ENCODE measurements at places on chromosomes 6 and 20. TPM values are rescaled to one million over a fixed set of nuclear protein-coding genes. Genes with fewer than 3 reads are reported as not detected.

- no peak for ATAC-seq
Measured at GRCh38 chr20:60313614-60314013, 355.4 kb downstream of the CDH26 start.

VNN1 gene
- total RNA-seq: 0.12 TPM

DNA sequence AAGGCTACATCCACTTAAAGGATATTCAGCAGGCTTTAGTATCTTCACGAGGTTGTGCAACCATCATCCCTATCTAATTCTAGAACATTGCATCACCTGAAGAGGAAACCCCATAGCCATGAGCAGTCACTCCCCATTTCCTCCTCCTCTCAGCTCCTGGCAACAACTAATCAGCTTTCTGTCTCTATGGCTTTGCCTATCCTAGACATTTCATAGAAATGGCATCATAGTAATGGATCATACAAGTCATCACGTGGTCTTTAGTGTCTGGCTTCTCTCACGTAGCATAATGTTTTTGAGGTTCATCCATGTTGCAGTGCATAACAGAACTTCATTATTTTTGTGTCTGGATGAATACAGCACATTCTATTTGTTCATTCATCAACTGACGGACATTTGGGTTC is 20.5 kb downstream of the SNAI1 start:
- peak; percentile 81 for ATAC-seq

DNA sequence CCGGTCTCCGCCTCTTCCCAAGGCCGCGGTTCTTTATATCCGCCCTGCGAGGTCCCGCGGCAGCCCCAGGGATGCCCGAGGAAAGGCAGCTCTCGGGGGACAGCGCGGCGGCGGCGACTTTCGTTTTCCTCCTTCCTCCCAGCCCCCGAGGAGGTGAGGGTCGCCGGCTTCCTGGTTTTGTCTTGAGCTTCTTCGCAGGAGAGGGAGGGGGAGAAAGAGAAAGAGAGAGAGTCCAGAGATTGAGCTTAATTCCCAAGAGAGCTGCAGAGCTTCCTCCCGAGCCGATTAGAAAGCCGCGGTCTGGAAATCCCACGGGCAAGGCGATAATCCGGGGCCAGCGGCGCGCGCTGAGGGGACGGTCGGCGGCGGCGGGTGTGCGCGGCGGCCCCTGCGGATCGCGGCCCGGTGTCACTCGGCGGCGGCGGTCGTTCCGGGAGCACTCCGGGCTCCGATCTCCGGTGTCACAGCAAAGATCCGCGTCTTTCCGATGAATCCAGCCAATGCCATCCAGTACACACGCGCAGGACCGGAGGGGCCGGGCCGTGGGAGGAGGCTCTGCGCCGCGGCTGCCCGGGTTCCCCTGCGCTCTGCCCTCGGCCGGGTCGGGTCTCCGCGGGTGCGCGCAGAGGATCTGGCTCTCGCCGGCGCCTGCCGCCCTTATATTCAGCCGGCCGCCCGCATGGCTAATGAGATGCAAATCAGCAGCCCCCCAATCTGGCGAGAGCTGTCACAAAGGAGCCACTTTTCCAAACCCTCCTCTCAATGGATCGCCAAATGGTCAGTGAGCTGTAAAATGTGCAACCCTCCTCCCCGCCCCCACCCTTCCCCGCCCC is at the start of gene DLL1:
Gene DLL1 (minus strand): TSS at position 783 of the 833 bp plus-strand sequence. CDS start 939 bp downstream, outside the sequence.
- peak; percentile 50 for ATAC-seq

- ATAC-seq: no peak
Measured at GRCh38 chr20:2179233-2179580, 77.6 kb downstream of the STK35 start.

RIMS1 gene
- total RNA-seq: 0.48 TPM

GTSF1L gene
- total RNA-seq: not detected

GRCh38 chr20:8021541-8022269 is 2.1 kb upstream of the TMX4 start:
- no peak for ATAC-seq

GRCh38 chr6:131966443-131966842 is 15.3 kb upstream of the CCN2 start:
- ATAC-seq: no peak

- ATAC-seq: no peak
Measured at GRCh38 chr6:151092591-151092990, 147.2 kb upstream of the AKAP12 start.

AKAP12 gene
- 1.8 TPM for total RNA-seq

MRAP2 gene
- 1.0 TPM for total RNA-seq

DNA sequence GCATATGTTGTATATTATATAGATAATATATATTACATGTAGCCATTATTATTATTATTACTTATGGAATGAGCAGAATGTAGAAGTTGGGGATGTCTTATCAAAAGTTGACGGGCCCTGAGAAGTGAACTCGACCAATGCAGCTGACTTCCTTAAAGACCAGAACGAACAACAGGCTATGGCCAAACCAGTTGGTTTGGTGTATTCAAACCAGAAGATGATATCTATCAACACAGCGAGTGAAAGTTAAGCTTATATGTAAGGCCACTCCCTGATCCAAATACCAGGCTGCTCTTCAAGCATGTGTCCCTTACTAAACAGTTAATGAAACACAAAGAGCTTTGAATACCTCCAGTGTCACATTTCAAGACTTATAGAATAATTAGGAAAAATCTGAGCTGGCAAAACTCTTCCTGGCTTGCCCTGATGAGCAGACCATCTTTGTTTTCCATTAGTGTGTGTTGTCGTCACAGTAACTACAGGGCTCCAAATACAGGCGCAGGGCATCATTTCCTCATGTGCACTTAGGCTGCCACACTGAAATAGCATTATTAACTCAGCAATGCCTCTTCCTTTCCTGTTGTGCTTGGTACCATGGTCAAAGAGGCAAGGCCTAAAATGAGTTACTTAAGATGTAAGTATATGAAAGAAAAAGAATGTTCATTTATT is 6.6 kb downstream of the FILIP1 start:
- no peak for ATAC-seq

DNA sequence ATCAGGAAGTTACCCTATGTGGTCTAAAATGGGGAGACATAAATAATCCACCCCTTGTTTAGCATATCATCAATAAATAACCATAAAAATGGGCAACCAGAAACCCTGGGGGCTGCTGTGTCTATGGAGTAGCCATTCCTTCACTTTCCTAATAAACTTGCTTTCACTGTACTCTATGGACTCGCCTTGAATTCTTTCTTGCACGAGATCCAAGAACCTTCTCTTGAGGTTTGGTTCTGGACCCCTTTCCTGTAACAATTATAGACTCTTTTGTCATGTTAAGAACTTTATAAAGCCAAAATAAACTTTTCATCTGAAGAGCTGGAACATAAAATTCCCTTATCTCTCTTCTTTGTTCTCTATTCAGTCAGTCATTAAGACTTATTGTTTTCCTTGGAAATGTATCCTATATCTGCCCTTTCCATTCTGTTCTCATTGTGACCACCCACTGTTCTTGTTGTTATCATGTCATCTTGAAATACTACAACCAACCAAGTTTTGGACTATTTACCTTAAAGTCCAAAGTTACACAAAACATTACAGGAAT is 29.3 kb upstream of the ZBTB24 start:
- ATAC-seq: no peak

WFDC12 gene
- 5.1 TPM for total RNA-seq

DNA sequence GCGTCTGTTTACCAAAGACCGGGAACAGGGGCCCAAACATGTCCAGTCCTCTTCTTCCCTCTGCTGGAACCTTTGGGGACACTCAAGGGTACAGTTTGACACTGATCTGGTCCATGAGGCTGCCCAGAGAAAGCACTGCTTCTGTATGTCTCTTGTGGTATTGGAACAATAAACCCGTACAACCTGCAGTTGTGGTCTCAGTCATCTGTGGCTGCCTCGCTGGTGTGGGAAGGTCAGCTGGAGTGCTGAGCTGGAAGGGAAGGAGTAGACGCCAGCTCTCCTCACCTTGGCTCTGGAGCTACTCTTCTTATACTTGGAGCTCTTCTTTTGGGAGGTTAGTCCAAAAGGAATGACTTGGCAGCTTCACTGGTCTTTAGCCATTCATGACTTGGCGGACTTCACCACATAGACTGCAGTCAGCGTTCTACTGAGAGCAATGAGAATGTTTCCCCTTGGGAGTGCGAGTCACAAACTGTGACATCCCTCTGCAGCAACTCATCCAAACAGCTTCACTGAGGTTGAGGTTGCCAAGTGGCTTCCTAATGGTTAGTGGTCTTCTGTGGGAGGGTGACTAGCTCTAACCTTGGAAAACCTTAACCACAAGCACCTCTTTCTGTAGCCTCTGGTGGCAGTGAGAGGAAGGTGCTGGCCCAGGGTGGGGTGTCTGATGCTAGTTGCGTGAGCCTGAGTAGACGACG is 81.2 kb downstream of the ASXL1 start:
- ATAC-seq: no peak

SYNDIG1 gene
- total RNA-seq: 0.08 TPM

DNA sequence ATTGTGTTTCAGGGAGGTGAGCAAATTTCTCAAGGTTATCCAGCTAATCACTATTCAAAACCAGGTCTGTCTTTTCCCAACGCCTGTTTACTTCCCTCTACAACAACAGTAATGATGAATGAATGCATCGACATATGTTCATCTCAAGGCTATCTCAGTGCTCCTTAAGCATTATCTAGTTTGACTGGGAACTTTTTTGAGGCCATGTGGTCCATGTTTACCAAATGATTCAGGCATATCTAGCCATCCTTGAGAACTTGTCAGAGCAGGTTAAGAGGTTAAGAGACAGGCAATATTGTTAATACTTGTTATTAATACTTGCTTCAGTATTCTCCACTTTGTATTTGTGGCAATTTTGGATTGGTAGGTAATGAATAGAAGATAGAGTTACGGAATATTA is 1038.4 kb upstream of the FLRT3 start:
- no peak for ATAC-seq

DNA sequence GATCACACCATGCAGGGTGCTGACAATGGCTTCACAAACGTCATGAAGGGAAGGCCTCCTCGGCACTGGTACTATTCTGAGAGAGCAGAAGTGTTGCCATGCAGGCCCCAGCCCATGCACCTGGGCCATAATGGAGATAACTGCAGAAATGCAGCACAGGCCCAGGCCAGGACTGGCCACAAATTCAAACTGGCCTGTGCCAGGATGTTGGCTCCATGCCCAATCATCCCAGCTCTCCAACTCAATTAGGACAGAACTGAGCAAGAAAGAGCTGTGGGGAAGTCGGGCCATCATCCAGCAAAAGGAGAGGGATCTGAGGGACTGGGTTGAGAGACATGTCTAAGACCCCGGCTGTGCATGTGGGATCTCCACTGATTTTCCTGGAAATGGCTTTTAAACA is 48.9 kb upstream of the SYNDIG1 start:
- ATAC-seq: no peak

DNA sequence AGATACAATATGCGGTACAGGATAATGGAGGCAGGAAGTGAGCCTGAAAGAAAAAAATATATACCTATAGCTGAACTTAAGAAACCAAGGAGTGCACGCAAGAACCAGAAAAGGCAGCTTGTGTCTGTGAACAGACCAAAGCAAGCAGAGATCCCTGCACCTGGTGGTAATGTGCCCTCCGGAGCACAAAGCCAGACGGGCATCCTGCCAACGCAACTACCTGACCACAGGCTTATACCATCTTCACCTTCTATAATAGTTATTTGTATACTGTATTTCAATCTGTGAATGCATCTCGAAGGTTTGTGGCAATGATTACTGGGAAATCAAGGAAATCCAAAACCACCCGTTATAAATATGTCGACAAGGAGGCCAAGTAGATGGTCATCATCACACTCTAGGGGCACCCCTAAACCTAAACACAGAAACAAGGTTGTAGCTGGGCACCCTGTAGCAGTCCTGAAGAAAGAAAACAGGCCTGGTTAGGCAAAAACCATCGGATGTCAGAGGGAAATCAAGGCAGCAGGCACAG is 801 bp downstream of the FBXL4 start:
- ATAC-seq: no peak

DNA sequence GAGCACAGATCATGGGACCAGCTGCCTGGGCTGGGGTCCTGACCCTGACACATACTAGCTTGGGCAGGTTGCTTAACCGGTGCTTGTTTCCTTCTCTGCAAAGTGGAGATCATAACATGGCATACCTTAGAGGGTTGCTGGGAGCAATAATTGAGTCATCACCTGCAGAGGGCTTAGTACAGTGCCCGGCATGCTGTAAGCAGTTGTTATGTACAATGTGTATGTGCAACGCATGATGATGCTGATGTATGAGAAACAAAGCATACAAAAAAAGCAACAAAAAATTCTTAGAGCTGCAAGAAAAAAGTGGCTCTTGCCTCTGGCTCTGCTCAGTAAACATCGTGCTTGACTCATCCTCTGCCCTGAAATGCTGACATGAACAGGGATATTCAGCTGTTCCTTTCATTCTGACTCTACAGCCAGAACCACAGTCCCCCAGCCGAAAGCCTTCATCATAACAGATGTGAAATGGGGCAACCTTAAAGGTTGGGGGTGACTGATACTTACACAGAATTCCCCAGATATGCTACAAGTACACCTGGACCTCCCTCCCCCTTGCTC is 91.7 kb downstream of the CLIC5 start:
- ATAC-seq: peak; percentile 64

DNA sequence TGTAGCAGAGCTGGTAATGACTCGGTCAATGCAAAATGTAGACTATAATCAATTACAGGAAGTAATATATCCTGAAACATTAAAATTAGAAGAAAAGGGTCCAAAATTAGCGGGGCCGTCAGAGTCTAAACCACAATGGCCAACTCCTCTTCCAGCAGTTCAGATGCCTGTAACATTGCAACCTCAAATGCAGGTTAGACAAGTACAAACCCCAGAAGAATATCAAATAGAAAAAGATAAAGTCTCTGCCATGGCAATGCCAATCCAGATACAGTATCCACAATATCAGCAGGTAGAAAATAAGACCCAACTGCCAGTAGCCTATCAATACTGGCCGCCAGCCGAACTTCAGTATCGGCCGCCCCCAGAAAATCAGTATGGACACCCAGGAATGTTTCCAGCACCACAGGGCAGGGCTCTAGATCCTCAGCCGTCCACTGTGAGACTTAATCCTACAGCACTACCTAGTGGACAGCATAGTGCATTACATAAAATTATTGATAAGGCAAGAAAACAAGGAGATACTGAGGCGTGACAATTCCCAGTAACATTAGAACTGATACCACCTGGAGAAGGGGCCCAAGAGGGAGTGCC is 158.4 kb downstream of the GPX5 start:
- ATAC-seq: peak; percentile 60

GRCh38 chr6:161956082-161956481 is 682.2 kb upstream of the AGPAT4 start:
- ATAC-seq: no peak

MYCT1 gene
- total RNA-seq: 1.6 TPM

GRCh38 chr20:22544462-22544861 is 39.9 kb downstream of the FOXA2 start:
- no peak for ATAC-seq

GRCh38 chr20:11979306-11979990 is 61.8 kb downstream of the BTBD3 start:
- no peak for ATAC-seq

GRCh38 chr6:125835221-125835744 is 44.5 kb downstream of the NCOA7 start:
- peak; percentile 57 for ATAC-seq

Measured in esophagus mucosa (tissue), 1 donor.